ENCODE measurements at places on chromosomes 6 and 20.

DNA sequence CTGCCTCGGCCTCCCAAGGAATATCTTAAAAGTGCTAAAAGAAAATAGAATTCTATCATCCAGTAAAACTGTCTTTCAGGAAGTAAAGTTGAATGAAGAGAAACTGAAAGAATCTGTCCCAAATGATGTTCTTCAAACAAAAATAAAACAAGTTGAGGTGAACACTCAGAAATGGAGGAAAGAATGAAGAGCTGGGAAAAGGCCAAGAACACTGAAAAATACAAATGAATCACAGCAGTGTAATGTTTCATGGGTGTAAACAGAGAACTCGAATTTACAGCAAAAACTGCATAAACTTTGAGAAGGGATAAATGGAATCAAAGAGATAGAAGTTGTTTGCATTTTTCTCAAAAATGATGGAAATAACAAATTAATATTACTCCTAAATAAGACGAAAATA is 317.3 kb downstream of the TAF4 start:
- DNase-seq: no peak

GRCh38 chr6:2197177-2197671 is 48.2 kb downstream of the GMDS start:
- DNase-seq: peak; percentile 69

- DNase-seq: no peak
Measured at GRCh38 chr20:17835934-17836300, 132.7 kb downstream of the SNX5 start.

GRCh38 chr6:3406362-3406821 is 50.5 kb downstream of the SLC22A23 start:
- no peak for DNase-seq

GRCh38 chr6:111596784-111597183 is 8.9 kb downstream of the TRAF3IP2 start:
- no peak for DNase-seq
